Frontal cortex (tissue), 4 donors: ENCODE measurements at places on chromosomes 4 and X.
A peak's percentile ranks its signal among the peaks of the same experiment; 100 is the strongest.

DNA sequence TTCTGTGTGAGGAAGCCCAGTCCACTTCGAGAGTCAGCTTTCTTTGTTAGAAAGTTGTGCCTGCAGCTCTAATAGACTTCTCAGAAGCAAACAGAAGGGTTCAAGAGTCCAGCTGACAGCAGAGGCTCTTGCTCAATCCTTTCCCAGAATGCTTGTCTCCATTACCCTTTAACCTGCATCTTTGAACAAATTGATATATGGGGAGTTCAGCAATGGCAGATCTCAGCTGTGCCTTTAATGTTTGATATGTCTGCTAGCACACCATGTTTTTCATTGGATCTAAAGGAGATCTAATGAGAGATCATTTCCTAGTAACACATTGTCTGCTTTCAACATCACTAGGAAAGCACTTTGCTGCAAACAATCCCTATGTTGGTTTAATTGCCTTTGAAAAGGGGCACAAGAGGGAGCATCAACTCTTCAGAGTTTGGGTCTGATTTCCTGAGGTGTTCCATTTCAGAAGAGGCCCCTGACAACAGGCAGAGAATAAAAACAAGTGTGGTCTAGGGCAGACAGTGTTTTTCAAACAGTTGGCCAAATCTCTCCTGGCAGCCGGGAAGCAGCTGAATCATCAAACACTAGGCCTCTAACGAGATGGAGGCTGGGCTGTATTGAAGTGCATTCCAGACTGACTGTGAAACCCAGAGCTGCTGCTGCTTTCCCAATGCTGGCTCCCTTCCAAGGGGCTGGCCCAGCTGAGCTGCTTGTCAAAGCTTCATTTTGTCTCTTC, 55.5 kb downstream of the LUZP4 start:
- DNase-seq = peak; percentile 60

GRCh38 chr4:27129871-27130366, 269.3 kb downstream of the STIM2 start:
- DNase-seq = no peak

DNA sequence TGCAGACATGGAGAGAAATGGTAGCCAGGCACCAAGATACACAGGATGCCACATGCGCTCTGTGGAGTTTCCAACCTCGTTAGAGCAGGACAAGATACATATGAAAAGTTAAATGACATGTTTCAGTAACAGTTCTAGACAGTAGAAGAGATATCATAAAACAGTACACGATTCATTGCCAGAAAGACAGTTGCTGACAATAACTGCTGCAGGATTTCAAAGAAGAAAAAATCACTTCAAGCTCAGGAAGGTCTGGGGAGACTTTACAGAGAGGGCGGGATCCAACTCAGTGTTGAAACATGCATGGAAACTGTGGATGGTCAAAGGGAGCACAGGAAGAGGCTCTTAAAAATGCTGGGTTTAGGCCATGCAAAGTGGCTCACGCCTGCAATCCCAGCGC, 31.0 kb downstream of the DCTD start:
- no peak for DNase-seq

DNA sequence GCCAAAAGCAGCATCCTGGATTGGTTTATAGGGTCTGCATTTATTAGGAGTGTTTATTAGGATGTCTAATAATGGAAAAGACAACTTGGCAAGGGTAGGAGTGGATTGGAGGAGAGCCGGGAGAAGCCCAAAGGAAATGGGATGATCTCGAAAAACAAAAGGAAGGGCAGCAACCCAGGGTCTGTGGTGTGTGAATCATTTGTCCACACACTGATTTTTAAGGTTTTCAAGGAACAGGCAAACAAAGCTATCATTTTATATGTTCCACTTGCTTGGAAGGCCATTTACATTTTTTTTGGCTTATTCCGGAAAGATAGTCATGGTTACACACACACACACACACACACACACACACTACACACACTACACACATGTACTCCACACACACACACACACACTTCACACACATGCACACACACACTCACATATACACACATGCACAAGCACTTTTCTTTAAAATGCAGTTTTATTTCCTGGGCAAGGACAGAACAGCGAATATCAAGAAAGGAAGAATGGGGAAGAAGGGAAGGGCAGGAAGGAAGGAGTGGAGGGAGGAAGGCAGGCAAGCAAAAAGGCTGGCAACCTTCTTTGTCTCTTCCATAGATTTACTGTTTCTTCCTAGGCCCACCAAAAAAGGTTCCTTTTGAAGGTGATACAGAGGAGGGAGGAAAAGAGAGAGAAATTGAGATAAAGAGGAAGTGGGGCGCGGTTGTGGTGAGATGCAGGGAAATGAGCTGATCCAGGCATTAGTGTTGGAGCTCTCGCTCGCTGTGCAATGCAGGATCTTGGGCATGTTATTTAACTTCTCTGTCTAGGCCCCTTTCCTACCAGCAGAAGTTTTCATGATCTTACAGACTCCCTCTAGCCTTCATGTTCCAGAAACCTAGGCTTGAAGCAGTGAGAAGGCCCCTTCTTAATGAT, 88.6 kb upstream of the MAML3 start:
- DNase-seq = no peak

DNA sequence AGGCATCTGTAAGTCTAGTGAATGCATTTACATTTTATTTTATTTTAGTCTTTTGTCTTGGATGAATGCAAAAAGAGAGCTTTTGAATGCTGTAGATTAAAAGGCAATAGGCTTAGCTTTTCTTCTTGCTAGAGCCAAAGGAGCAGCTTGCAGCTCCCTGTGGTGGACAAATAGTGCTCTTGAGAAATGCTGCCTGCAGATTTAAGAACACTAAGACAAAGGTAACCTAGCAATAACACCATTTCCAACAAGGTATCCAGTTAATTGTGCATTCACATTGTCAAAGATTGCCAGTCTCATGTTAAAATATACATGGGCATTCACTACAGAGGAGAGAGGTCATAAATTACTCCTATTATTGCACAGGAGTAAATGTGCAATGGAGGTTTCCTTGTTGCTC, 859.2 kb upstream of the PRKX start:
- no peak for DNase-seq

DNA sequence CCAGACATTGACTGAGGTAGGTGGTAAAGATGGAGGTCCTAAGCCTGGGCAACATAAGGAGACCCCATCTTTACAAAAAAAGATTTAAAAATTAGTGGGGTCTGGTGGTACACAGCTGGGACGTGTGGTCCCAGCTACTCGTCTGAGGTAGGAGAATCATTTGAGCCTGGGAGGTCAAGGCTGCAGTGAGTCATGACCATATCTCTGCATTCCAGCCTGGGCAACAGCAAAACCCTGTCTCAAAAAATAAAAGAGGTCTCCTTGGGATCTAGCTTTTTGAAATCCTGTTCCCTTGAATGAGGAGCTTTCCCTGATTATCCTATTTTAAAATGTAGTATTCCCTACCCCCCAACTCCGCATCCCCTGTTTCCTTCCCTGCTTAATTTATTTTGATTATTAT, 78.7 kb upstream of the OGT start:
- no peak for DNase-seq

DNA sequence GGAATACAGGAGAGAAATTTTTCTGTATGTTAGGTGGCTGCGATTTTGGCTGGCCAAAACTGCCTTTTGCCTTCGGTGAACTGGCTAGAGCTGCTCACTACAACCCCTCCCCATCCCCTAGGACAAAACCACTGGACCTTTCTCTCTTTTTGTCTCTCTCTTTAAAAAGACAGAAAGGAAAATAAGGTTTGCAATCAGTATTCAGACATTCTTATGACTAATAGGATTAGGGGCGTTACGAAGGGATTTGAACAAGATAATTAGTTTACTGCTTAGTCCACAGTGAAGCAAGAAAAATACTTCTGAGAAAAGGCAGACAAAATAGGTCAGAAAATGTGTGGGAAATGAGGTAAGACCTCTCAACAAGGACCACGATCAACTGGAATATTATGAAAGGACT, 180.4 kb downstream of the SLIT2 start:
- no peak for DNase-seq

DNA sequence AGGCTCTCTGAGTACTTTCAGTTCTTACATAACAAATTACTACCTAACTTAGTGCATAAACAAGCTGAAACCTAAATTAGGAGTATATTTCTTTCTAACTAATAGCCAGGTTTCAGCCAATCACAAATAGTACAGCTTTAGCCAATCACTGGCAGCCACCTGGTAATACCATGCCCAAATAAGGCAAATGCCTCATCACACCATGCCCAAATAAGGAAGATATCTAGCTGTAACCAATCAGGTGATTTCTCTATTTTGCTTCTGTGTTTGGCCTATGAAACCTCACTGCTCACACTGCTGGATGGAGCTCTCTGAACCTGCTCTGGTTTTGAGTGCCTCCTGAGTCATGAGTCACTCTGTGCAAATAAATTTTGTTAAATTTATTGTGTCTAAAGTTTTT, 113.5 kb downstream of the DDIT4L start:
- DNase-seq = no peak

DNA sequence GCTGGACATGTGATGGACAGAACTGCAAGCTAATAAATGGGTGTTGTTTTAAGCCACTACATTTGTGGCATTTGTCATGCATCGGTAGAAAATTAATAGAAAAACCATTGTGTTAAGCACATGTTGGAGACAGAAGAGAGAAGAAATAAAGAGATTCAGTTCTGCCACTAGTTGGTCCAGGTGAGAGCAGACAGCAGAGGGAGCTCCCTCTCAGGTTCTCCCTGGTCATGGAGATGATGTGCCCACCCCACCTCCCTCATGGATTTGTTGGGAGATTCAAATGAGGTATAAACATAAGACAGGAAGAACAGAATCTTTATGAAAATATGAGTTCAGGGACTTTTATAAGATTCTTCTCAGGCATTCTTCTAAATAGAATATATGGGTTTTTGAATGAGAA, 36.8 kb upstream of the OCIAD2 start:
- no peak for DNase-seq

- DNase-seq = no peak
These were observed 26.2 kb upstream of the RHOH start for GRCh38 chr4:40170588-40170987.
